Stimulated activated CD8-positive, alpha-beta memory T cell treated with anti-CD3 and anti-CD28 coated beads, Interleukin-2, amount 100 ng/mL, for 1 hour (primary cell): ENCODE measurements at places on chromosomes 1 and 21.
A peak's percentile ranks its signal among the peaks of the same experiment; 100 is the strongest.

GRCh38 chr1:155062702-155063411, 683 bp upstream of the EFNA4 start:
- peak; percentile 62 for DNase-seq

- DNase-seq = no peak
Observed at GRCh38 chr1:240619357-240619756, 7.4 kb upstream of the GREM2 start.

GRCh38 chr1:22805672-22806038, 95.0 kb downstream of the EPHB2 start:
- no peak for DNase-seq

GRCh38 chr1:175114996-175115395, 47.4 kb downstream of the TNN start:
- no peak for DNase-seq

DNA sequence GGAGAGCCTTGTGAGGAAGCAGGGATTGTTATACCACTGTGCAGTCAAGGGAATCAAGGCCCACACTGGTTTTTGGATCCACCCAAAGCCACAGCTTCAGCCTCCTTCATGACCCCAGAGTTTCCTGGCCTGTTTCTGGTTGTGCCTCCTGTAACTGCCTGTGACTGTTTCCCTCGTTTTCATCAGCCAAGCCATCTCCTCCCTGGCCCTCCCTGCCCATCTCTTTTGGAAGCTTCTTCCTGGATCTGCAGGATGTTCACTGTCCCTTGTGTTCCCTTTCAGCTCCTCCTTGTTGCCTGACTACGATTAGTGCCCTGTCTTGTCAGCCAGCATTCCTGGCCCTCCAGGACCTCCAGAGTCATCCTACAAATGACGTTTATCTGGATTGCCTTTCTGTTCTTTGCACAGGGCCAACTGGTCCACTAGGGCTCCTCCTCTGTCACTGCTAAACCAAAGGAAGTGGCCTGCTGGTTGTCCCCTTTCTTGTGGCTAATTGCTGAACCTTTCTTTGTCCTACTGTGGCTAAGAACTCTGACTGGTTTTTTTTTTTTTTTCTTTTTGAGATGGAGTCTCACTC, 17.9 kb downstream of the SFT2D2 start:
- no peak for DNase-seq

- no peak for DNase-seq
Observed at GRCh38 chr1:50084389-50084788, 24.3 kb upstream of the ELAVL4 start.

- no peak for DNase-seq
Observed at GRCh38 chr1:4213366-4213973, 313.4 kb upstream of the C1orf174 start.

DNA sequence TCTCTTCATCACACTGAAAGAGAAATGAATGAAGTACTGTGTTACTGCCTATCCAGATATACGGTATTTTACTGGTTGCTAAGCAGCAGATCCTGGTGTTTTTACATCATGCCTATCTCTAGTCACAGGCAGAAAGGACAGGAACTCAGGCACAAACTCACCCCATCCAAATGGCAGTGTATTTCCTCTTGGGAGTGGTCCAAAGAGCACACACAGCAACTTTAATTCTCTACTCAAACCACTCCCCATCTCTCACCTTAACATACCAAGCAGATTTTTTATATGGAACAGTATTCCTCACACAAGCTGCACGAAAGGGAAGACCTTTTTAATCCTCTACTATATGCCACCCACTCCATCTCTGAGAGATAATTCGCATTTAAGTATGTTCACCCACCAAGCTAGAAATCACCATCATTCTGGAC, 27.3 kb downstream of the EIF4G3 start:
- no peak for DNase-seq

GRCh38 chr1:26780344-26780957, 7.3 kb upstream of the PIGV start:
- no peak for DNase-seq

DNA sequence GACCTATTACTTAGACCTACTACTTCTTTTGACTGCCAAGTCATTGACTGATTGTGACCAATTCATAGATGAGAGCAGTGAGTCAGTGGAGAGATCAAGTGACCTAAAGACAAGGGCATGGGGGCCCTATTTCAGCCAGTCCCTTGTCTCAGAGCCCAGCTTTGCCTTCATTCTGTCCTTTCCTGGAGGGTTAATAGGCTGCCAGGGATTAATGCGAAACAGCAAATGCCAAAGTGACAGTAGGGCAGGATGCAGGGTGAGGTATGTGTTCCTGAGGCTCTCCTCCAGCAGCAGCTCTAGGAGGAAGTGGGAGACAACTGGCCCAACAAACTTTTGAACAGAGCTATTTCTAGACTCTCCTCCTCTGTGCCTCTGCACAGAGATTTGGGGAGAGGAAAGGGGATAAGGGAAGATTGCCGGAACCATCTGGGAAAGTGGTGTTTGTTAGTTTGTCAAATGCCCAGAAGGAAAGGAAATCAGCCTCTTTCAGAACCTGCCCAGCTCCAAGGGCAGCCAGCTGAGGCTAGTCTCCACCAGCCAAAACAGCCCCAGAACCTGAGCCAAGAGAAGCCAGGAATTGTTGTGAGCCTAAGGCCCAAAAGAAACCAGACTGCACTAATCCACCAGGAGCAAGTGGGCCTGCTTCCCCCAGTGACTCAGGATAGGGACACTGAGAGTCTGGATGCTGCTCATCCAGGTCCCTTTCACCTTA, 4.9 kb upstream of the S100A3 start:
- no peak for DNase-seq

GRCh38 chr1:41611932-41612450, 127.5 kb upstream of the EDN2 start:
- no peak for DNase-seq

DNA sequence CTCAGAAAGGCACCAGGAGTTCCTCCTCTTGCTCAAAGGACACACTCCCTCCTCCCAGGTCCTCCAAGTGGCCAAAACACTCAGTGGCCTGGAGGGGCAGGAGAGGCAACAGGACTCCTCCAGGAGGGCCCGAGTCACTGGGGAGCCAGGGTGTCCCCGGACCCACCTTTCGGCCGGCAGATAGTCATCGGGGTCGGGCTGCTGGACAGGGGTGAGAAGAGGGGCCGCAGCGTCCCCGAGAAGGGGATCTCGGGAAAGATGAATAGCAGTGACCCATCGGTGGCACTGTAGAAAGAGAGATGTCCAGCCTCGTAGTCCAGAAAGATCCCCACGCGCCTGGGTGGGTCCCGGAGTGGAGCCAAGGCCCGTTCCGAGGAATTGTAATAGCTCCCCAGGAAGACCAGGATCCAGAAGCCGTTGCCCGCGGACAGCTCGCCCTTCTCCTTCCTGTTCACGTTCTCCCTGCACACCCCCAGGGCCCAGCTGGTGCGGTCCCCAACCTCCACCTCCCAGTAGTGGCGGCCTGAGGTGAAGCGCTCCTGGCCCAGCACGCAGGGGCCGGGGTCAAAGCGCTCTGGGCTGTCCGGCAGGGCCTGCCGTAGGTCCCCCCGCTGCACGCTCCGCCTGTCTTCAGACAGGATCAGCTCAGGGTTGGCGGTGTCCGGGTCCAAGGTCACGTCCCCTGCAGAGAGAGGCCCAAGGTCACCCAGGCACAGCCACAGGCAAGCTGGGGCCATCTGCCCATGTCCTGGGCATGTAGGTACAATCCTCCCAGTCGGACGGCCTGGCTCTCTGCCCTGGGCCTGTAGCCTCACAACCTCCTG, 11.9 kb downstream of the TRIM11 start:
- no peak for DNase-seq

- no peak for DNase-seq
Observed at GRCh38 chr1:100752791-100753190, 33.2 kb downstream of the VCAM1 start.

GRCh38 chr1:94688646-94689045, 131.5 kb upstream of the SLC44A3 start:
- no peak for DNase-seq

- no peak for DNase-seq
Observed at GRCh38 chr1:52915855-52916220, 5.7 kb downstream of the ECHDC2 start.

GRCh38 chr1:171196351-171196750, 11.3 kb downstream of the FMO2 start:
- no peak for DNase-seq

DNA sequence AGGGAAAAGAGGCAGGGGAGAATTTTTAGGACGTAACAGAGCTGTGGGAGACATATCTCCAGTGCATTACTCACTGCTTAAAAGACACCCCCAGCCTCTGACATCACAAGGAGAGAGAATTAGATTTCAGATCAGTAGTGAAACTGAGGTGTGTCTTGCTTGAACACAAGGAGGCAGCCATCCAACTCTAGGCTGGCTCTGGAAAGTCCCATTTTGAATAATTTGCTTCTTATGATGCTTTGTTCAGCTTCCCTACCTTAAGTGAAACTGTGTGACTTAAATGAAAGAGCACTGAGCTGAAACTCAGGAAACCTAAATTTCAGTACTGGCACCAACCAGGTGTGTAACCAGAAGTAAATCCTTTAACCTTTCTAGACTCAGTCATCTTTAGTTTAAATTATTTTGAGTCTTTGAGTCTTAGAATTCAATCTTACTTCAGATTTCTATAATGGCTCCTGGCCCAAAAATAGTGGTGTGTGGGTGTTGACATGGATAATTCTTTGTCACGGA, 251.6 kb upstream of the SGIP1 start:
- DNase-seq = peak; percentile 10

DNA sequence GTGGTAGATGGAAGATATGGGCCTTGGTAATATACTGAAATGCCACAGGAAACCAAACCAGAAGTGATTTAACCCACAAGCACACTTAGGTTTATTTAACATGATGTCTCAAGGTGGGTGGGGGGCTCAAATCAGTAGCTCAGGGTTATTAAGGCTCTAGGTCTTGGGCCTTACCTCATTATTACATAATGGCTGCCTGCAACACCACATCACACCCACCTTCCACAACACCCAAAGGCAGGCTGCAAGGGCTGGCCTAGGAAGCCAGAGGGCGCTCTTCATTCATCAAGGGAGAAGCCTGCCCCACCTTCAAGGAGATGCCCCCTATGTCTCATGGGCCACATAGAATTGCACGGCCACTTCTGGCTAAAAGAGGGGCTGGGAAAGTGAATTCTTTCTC, 6.0 kb downstream of the TFF1 start:
- DNase-seq = no peak

- no peak for DNase-seq
Observed at GRCh38 chr1:23825762-23826522, 713 bp upstream of the HMGCL start.

GRCh38 chr1:3231826-3232225, 162.8 kb downstream of the PRDM16 start:
- no peak for DNase-seq

DNA sequence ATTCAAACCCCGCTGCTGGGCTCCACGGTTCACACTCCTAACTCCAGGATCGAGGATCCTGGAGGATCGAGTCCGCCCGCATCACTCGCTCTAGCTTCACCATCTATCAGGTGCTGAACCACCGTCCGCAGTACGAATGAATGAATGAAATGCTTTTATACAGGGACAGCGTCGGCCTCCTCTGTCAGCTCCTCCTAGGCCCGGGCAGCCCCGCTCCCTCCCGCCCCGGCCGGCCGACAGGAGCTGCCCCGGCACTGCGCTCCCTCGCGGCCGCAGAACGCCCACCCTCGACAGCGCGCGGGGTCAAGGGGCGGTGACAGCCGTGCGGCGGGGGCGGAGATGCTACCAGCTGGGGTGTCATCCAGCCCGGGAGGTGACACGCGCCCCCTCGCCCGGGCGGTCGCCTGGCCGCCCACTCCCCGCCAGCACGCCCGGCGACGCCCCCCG, 520 bp downstream of the ZBTB17 start:
- peak; percentile 44 for DNase-seq

DNA sequence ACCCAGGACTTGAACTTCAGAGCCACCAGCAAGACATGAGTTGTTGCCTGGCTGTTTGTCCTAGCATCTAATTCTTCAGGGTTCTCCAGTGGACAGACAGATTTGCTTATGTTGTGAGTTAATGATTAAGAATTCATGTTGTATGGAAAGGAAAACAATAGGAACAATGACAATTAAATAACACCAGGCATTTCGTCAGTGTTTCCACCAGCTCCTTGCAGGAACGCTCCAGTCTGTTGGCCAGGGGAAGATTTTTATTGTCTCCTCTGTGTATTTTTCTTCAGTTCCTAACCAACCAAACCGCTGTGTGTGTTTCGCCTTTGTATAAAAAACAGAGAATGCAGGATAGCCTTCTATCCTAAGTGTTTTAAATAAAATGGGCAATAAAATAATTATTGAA, 64.4 kb upstream of the PTGFR start:
- DNase-seq = no peak

GRCh38 chr1:227033880-227034279, 93.8 kb downstream of the COQ8A start:
- DNase-seq = no peak

- DNase-seq = no peak
Observed at GRCh38 chr1:180173952-180174351, 19.3 kb downstream of the QSOX1 start.

- no peak for DNase-seq
Observed at GRCh38 chr1:110341872-110342331, 2.7 kb downstream of the RBM15 start.

- DNase-seq = no peak
Observed at GRCh38 chr1:34066981-34067603, 97.9 kb downstream of the CSMD2 start.

- no peak for DNase-seq
Observed at GRCh38 chr1:171576144-171576543, 45.9 kb upstream of the MYOCOS start.

GRCh38 chr1:85398391-85399064, 66.4 kb downstream of the DDAH1 start:
- DNase-seq = no peak

GRCh38 chr1:3981261-3981660, 81.2 kb upstream of the C1orf174 start:
- no peak for DNase-seq

- no peak for DNase-seq
Observed at GRCh38 chr1:198121056-198121826, 35.6 kb upstream of the NEK7 start.

DNA sequence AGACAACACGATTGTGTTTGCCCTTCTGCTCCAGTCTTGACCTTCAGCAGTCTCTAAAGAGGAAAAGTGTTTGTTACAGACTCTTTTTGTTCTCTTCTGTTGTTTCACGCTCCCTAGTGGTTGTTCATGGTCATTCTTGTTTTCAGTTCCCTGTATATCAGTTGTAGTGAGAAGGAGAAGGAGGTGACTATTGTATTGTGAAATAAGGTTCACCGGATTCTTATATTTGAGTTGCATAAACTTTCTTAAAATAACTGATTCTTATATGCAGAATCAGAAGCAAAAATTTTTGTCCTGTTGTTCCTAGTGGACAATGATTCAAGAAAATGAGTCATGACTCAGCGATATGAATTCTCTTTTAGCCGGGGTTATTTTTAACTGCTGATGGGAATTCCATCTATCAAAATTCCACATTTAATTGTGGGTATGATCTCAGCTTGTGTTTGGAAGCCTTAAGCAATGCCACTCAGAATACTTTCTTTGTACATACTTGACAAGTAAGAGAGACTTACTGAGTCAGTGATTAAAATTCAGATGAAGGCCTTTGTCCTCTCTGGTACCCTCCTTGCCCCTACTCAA, 152.2 kb downstream of the CLEC20A start:
- DNase-seq = no peak

- no peak for DNase-seq
Observed at GRCh38 chr1:236144446-236145150, 2.3 kb downstream of the GPR137B start.
